Body of pancreas (tissue), 4 donors: ENCODE measurements at places on chromosomes 7 and 10. TPM values are rescaled to one million over a fixed set of nuclear protein-coding genes. Genes with fewer than 3 reads are reported as not detected.

DNA sequence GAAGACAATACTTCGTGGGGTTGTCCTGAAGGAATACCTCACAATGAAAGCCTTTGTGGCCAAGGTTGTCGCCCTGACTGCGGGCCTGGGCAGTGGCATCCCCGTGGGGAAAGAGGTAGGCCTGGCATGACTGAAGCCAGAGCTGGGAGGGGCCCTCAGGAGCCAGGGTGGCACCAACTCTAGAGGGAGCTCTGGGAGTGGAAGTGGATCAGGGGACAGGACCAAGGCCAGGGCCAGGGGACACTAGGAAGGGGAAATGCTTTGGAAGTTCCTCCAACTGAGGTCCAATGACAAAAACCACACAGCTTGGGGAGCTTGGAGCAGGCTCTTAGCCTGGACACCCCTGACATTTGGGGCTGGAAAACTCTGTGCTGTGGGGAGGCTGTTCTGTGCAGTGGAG, 5.8 kb downstream of the CLCN1 start:
- no peak for DNase-seq

DNA sequence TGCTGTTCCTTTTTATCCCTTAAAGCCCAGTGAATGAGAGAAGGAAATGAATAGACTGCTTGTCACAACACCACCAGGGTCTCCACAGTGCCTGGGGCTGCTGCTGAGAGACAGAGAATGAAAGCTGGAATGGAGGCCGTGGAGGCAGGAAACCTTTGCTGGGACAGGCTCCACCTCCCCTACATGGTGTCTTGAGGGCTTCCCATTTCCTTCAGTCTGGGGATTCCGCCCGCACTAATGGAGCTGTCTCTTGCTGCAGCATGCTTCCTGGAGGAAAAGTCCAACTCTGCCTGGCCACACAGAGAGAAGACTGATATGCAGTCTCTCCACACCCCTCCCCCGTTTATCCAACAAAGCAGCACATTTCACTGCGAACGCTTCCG, 54.5 kb downstream of the LRRC4 start:
- no peak for DNase-seq

- DNase-seq, result no peak
These were observed 12.1 kb upstream of the SNX13 start for GRCh38 chr7:17952387-17952786.

DNA sequence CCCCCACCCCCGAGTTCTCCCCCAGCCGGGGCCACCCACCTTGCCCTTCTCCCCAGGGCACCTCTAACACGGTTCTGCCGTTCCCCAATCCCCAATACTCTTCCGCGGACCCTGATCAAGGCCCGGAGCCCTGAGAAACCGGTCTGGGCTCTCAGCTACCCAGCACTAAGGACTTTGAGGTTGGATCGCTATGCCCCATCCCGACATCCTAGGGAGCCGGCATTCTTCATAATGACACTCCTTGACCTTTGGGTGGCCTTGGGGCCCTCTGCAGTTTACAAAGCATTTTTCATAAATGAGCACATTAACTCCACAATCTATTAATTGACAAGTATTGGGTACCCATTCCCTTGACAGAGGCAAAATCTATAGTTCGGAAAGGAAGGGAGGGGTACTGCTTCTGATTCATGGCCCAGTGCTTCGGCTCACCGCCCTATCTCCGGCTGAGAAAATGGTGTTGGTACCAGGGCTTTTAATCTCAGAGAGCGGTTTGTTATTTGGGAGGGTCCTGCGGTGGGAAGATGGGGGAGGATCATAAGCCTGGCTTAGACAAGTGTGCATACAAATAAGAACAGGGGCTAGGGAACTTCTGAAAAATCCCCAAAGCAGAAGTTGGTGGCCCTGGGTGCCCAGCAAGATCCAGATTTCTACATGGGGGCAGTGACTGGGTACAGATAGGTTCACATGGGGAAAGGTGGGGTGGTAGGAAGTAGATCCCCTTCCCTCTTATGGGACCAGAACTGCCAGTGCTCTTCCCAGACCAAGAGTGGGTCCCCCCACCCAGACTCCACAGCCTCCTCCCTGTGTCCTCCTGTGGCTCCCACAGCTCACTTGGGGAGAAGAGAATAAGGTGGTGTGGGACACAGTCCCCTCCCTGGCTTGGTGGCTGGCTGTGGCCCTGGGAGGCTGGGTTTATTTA, 3.2 kb downstream of the IMPDH1 start:
- no peak for DNase-seq

DNA sequence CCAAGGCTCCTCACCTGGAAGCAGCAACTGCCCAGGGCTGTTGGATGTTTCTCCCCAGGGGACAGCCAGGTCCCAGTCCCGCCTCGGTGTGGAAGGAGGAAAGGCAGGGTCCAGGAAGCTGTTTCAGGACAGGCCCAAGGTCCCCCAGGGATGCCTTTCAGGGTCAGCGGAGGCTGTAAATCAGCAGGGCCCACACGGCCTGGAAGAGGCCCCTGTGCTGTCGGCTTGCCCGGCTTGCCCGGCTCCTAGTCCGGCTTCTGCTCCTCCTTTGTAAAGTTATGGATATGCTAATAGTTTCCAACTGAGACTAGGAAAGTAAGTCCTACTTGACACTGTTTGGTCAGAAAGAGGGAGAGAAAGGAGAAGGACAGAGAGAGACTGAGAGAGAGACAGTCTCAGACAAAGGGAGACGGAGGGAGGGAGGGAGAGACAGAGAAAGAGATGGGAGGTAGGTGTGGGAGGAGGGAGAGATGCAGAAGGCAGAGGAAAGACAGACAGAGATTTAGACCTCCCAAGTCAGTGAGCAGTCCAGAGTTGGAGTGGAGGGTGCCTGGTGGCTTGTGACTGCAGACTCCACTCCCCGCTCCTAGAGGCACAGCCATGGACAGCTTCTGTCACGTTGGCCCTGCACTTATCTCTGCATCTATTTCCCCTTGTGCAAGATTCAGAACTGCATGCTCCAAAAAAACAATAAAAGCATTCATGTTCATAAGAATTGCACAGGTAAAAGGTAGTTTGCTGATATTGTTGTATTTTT, 10.5 kb downstream of the IKZF1 start:
- no peak for DNase-seq

DNA sequence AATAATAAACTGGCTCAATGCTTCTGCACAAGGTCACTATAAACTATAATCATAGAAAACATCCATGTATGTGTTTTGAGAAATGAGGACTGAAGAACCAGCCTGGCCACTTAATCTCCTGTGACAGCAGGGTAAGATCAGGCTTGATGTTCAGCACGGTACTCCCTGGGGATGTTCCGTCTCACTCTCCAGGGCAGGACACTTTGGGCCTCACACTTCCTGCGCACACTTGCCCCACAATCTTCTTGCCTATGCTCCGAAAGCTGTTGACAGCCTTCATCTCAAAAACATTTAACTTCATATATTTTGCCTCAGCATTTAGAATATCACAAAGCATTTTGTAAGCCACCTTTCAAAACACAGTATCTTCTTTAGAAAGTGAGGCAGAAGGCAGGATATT, 92.7 kb downstream of the PARD3 start:
- no peak for DNase-seq

- DNase-seq, result no peak
These were observed 9.3 kb upstream of the TMEM270 start for GRCh38 chr7:73851410-73852338.

GRCh38 chr10:14560274-14560673, 214.4 kb downstream of the FAM107B start:
- no peak for DNase-seq

DNA sequence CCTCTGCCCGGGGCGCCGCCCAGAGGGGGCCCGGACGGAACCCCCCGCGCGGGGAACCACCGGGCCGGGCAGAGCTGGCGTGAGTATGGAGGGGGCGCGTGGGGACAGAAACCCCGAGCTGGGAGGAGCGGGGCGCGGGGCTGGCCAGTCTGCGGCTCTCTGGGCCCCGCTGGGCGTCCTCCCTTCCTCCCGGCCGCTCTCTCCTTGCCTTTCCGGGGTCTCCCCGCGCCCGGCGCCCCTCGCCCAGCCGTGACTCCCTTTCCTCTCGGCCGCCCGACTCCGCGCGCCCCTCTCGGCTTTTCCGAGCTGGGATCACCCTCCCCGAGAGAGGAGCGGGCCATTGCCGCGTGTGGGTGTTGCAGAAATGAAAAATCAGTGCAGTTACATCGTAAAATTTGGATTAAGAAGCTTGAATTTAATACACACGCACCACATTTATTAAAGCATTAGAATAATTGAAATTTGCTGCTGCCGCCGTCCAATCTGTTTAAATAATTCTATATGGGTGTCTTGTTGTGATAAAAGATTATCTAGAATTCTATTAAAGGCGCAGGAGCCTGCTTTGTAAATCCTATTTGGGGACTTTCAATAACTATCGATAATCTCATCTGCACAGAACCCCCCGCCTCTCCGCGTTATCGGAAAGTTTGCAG, 9.1 kb downstream of the UNCX start:
- no peak for DNase-seq

DNA sequence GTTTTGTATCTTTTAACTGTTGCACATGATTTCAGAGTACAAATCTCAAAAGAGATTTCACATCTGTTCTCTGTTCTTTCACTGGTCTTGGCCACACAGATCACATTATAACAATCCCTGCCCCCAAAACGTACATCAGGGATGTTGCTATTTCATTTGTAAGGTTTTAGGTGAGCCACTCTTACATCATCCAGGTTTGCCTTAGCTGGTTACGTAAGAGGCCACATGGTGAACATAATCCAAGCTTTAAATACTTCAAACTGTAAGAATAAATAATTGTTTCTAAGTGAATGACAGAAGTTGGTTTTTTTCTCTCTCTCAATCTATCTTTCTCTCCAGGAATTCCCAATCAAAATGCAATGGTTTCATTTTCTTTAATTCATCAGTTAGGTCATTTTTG, 245.9 kb upstream of the HGF start:
- DNase-seq, result no peak

DNA sequence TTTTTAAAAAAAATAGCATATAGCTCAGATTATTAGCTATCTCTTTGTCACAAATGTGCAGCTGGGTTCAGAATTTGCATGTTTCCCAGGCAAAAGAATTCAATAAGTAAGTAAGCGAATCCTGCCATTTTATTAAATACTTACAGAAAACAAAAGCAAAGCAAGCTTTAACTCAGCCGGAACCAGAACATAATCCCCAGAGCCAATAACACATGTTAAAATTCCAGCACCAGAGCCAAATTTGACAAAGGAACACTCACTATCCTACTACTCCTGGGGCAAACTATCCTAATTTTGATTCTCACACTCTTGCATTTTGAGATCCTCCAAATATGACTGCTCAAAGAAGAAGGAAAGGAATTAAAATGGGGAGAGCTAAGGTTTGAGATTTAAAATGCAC, 32.6 kb downstream of the LRRTM3 start:
- DNase-seq, result no peak

DNA sequence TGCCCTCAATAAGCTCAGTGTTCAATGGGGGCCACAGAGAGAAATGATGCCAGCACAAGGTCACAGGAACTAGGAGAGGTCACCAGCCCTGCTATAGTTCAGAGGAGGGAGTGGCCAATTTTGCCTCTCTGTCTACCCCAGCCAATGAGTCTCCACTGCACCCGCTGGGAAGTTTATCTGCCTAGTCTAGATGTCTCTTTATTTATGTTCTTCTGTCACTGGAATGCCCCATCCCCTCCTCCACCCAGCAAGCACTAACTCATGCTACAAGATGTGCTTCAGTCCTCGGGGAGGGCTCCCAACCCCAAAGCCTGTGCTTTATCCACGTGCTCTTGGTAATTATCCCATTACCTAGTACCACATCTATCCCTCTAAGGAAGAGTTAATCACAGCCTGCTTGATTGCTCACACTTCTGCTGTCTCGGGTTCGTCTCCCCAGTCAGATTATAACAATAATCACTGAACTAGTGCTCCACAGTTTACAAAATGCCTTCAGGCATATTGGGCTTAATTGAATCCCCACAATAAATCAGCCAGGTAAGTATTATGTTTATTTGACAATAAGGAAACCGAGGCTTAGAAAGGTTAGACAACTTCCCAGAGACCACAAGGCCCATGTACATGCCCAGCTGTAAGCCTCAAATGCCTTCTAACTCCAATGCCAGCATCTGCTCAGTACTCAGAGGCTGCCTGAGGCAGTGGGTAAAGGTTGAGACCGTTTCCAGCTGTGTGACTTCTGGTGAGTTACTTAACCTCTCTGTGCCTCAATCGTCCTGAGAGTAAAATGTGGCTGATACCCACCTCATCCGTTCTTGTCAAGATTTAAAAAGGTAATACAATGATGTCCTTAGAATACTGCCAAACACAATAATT, 3.9 kb downstream of the HIP1 start:
- no peak for DNase-seq

GRCh38 chr10:75000748-75001321, 110.6 kb upstream of the SAMD8 start:
- no peak for DNase-seq

DNA sequence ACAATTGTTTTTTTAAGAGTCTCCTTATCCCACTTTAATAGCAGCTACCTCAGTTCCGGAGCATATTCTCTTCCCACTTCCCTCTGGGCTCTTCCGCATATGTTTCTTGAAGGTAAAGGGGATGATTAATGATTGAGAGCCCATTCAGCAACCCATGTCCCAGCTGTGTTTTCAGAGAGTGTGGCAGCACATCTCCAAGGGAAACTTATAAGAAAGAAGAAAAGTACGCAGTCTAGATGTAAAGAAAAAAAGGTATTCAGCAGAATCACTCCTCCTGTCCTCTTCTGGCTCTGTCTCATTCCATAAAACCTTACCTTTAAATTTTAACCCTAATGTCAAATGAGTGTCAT, 9.7 kb upstream of the ANKRD7 start:
- DNase-seq, result no peak

GRCh38 chr7:112748381-112748780, 41.8 kb downstream of the TMEM168 start:
- DNase-seq, result no peak

GRCh38 chr10:79377557-79378382, 30.5 kb downstream of the PPIF start:
- DNase-seq, result no peak

- DNase-seq, result no peak
These were observed 255.0 kb upstream of the PHYHIPL start for GRCh38 chr10:58921421-58921855.

Gene MBLAC1
- total RNA-seq, result 5.3 TPM

Gene FAM25A
- total RNA-seq, result not detected

Gene STAMBPL1
- total RNA-seq, result 10.1 TPM

Gene XRCC2
- under 0.01 TPM for total RNA-seq

Gene MALRD1
- 0.26 TPM for total RNA-seq

Gene AMZ1
- not detected for total RNA-seq

Gene HKDC1
- 13.5 TPM for total RNA-seq

Gene MET
- 23.7 TPM for total RNA-seq

Gene CDC14C
- not detected for total RNA-seq

Gene TRIM74
- total RNA-seq, result not detected

Gene INMT
- total RNA-seq, result 30.4 TPM

Gene HMX3
- total RNA-seq, result not detected

Gene C1QL3
- total RNA-seq, result not detected

Gene TEX47
- not detected for total RNA-seq

Gene SEMA3A
- 0.33 TPM for total RNA-seq

Gene CC2D2B
- total RNA-seq, result 3.4 TPM
